Stimulated activated CD4-positive, alpha-beta T cell treated with anti-CD3 and anti-CD28 coated beads, Interleukin-1b, Interleukin-23, amount 100 ng/mL, for 1 hour (primary cell): ENCODE measurements at places on chromosomes 3 and 15.

DNA sequence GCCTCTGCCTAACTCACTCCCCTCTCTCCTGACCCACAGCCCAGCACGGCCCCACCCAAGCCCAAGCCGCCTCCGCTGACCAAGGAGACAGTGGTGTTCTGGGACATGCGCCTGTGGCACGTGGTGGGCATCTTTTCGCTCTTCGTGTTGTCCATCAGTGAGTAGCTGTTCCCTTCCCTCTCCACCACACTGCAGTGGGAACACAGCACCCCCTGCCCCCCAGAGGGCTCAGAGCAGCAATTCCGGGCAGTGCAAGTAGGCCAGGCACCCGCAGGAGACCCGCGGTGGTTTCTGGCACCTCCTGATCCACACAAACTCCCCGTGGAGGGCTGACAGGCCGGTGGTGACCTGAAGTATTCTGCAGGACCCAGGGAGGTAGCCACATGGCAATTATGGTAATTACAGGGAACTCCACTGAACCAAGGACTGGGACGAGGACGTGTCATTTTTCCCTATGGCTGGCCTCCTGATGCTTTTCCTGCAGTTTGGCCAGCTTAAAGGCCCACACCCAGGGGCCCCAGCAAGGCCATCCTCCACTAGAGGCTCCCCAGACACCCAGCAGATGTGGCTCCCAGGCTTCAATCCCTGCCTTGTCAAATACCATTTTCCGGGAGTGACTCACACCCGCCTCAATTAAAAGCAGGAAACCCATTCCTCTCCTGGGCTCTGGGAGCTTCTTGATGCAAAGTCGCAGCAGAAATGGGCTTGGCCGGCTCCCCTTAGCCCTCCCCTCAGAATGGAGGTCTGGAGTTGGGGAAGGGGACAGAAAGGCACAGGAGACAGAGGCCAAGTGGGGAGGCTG is 4.8 kb downstream of the TMIE start:
- no peak for DNase-seq

DNA sequence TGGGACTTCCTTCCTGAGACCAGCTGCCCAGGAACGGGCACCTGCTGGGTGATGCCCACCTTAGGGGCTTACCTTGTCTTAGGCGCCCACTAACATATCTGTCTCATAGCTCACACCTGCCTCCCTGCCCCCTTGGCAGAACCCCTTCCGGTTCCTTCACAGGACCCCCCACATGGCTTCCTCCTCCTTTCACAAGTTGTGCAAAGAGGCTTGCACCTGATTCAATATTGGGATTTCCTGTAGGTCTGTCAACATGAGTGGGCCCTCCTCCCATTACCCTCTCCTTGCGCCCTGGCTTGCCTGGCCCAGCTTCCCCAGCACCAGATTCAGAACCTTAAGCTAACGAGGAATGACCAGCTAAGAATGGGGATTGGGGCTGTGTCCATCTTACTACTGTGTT is 633 bp downstream of the THPO start:
- no peak for DNase-seq

DNA sequence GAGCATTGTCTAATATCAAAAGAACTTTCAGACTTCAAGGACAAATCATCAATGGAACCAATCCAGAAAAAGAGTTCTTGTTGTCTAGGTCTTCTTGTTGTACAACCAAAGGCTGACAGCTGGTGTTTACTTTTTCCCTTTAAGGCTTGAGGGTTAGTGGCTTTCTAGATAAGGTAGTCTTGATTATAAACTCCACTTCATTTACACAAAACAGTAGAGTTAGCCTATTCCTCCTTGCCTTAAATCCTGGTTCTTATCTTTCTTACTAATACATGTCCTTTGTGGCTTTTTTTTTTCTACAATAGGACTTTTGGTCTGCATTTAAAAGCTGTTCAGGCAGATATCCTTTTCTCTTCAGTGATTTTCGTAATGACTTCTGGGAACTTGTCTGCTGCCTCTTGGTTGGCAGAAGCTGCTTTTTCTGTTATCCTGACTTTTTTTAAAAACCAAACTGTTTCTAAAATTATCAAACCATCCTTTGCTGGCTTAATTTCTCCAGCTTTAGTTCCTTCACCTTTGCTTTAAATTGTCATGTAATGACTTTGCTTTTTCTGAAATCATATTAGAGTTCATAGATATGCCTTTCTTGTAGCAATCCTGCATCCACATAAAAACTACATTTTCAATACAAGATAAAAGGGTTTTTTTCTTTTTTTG is 44.8 kb downstream of the STRIT1 start:
- no peak for DNase-seq

GRCh38 chr3:83003917-83004316 is 1242.5 kb upstream of the GBE1 start:
- DNase-seq = no peak

GRCh38 chr3:188239035-188239434 is 85.1 kb downstream of the LPP start:
- no peak for DNase-seq

GRCh38 chr15:66100761-66101160 is 152.8 kb downstream of the MEGF11 start:
- no peak for DNase-seq

DNA sequence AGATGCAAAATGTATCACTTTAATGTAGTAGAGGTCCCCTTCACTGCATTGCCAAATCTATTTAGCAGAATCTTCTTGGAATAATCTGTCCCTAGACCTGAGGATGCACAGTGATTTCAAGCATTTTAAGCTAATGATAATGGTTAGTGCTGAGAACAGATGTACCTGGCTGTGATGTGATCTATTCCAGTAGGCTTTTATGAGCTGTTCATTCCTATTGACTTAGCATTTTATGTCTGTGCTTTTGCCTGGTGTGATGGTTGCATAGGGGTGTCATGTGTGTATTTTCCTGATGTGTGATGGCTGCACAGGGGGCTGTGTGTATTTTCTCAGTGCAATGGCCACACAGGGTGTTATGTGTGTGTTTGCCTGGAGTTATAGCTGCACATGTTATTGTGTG is 272.9 kb downstream of the TIGIT start:
- no peak for DNase-seq

DNA sequence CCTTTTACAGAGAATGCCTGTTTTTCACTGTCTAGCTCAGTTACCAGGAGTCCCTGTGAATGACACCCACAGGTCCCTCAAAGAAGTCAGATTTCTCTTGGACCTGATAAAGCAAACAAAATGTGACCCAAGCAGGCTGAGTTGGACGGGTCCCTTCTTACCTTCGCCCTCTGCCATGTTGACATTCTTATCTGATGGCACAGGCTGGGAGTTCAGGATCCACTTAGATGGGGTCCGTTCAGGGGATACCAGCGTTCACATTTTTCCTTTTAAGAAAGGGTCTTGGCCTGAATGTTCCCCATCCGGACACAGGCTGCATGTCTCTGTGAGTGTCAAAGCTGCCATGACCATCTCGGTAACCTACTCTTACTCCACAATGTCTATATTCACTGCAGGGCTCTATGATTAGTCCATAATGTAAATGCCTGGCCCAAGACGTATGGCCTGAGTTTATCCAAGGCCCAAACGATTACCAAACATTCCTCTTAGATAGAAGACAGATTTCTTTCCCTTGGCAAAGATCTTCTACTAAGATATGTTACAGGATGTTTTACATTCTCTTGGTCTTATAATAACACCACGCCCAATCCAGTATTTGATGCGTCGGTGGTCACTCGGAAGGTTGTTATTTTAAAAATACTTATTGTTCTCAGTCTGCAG is 179.1 kb downstream of the THSD4 start:
- no peak for DNase-seq

DNA sequence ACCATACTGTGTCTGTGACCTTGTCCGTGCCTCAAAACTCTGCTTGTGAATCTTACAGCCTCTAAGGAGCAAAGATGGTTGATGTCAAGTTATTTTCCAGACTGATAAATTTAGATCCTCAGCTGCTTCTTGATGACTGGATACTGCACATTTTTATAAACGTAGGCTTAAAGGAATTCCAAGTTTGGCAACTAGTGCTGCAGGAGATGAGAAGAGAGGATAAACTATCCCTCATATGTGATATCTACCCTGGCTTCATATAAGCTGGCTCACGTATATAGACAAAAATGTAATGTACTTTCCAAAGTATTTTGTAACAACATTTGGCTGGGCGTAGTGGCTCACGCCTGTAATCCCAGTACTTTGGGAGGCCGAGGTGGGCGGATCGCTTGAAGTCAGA is 89.6 kb downstream of the GMPS start:
- DNase-seq = no peak

GRCh38 chr3:20395692-20396091 is 209.7 kb upstream of the SGO1 start:
- no peak for DNase-seq

- no peak for DNase-seq
These were observed 7.9 kb downstream of the GBE1 start for GRCh38 chr3:81753416-81754027.

DNA sequence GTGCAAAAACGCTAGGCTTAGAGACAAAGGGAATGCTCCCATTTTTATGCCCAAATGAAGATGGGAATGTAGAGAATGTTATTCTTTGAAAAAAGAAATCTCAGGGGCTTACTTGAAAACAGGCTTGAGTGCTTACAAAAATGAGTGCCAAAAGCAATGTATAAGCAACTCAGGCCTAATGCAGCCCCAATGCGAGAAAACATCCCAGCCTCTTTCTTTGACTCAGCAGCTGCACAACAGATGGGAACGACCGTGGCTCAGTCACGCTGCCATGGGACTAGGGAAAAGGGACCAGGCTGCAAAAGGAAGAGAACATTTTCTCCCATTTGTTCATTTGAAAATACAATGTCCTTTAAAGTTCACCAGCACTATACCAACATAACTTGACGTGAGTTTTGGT is 246.4 kb upstream of the LRIG1 start:
- no peak for DNase-seq

DNA sequence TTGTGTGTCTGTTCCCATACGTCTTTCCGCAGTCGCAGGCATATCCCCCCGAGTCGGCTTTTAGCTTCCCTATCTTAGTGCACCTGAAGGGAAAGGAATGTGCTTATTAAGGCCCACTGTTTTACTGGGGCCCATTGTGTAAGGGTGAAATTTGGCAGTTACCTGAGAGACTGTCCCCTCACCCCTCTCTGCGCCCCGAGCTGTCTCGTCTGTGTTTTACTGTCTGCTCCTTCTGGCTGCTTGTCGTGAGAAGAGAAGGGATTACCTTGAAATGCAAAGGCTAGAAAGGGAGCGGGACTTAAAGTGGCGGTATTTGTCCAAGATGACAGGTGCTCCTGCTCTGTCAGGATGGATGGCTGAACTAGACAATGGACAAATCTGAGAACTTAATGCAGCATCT is 233.0 kb upstream of the POU1F1 start:
- DNase-seq = no peak

GRCh38 chr15:91521996-91522395 is 331.5 kb upstream of the SLCO3A1 start:
- DNase-seq = no peak

- no peak for DNase-seq
These were observed 11.9 kb upstream of the CLASP2 start for GRCh38 chr3:33729993-33730392.

- no peak for DNase-seq
These were observed 17.0 kb downstream of the TGM5 start for GRCh38 chr15:43249699-43250203.

DNA sequence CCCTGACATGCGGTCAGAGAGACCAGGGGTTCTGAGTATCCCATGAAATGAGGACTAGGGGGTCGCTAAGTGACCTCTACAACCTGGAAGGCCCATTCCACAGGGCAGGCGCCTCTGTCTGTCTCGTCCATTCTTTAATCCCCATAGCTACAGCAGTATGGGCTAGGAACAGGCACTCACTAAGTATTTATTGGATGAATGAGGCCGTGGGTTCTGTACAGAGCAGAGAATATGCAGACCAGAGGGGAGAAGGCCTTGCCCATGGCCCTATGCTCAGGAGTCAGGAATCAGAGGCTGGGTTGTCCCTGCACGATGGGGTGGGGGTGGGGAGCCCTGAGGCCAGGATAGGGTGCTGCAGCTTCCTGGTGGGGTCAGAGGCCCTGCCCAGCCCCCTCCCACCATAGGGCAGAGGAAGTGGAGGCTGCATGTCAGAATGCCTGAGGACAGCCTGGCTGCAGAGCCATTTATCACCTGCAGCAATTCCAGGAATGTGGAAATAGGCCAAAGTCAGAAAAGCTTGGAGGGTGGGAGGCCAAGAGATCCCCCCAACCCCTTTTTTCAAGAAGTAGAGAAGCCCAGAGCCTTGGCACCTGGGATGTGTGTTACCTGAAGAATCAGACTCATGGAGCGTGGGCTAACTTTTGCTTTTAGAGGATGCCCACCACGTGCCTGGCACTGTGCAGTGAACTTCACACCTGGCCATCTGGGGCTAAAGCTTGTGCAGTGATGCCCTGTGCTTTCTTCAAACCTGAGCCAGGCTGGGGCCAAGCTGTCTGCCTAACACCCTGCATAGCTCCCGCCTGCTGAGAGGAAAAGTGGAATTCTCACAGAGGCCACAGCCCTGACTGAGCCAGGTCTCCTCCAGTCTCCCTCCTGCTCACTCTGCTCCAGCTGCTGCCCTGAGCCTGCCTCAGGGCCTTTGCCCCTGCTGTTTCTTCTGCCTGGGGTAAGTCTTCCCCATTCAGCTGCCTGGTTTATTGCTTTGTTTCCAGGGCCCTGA is 109.4 kb downstream of the WNT7A start:
- no peak for DNase-seq

DNA sequence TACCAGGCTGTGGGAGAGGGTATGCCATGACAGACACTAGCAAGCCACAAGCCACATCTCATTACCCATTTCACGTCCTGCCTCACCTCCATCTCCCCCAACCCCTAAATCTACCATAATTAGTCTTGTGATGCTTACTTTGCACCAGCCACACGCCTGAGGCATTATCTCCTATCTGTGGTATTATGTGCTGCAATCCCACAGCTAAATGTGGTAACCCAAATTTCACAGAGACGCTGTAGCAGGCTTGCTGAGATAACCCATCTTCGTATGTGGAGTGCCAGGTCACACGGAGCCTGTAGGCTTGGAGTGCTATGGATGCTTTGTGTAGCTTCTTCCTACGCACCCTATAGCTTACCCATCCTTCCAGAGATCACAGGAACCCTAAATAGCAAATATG is 256.7 kb upstream of the KCNH8 start:
- no peak for DNase-seq

GRCh38 chr3:141950572-141951493 is 74.4 kb downstream of the ATP1B3 start:
- DNase-seq = no peak

- DNase-seq = no peak
These were observed 219.9 kb upstream of the NECTIN3 start for GRCh38 chr3:110851736-110852135.

- DNase-seq = no peak
These were observed 12.5 kb upstream of the FAM174B start for GRCh38 chr15:92667970-92668485.

DNA sequence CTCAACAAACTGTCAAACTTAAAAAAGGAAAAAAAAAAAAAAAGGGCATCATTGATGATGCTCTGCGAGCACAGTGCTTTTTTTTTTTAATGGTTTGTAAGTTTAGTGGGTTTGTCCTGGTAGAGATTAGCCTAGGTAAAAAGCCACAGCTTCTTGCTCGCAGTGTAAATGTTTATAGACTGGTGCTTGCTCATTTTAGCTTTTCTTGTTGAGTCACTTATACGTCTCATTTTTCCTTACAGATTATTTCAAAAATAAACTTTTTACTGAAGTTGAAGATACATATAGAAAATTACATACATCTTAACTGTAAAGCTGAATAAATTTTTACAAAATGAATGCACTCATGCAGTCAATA is 16.5 kb upstream of the TRA2B start:
- DNase-seq = no peak

GRCh38 chr3:152060701-152061100 is 187.3 kb downstream of the SUCNR1 start:
- no peak for DNase-seq
